Activated CD8-positive, alpha-beta memory T cell treated with anti-CD3 and anti-CD28 coated beads, Interleukin-2, amount 10 ng/mL, durations not matched to agents 7 days and 5 days (primary cell): ENCODE measurements at places on chromosomes 3 and 15. TPM values are rescaled to one million over a fixed set of nuclear protein-coding genes. Genes with fewer than 3 reads are reported as not detected.
A peak's percentile ranks its signal among the peaks of the same experiment; 100 is the strongest.

- no peak overlapping the region for H3K27ac ChIP-seq
- no peak overlapping the region for H3K4me3 ChIP-seq
- H3K27me3 ChIP-seq, result no peaks in the 10 kb centered on the region
- no peak for DNase-seq
- H3K36me3 ChIP-seq, result peaks cover 32% of the 10 kb centered on the region
- H3K4me1 ChIP-seq, result no peaks in the 10 kb centered on the region
These were observed 62.0 kb downstream of the LEO1 start for GRCh38 chr15:51909584-51909983.

- no peak for DNase-seq
- no peak overlapping the region for H3K27ac ChIP-seq
- H3K4me1 ChIP-seq, result peaks cover 9% of the 10 kb centered on the region
- H3K27me3 ChIP-seq, result peaks cover 18% of the 10 kb centered on the region
- no peaks in the 10 kb centered on the region for H3K36me3 ChIP-seq
These were observed 21.7 kb downstream of the CLDN11 start for GRCh38 chr3:170440344-170440743.

PLA2G4E gene
- not detected for total RNA-seq

DNA sequence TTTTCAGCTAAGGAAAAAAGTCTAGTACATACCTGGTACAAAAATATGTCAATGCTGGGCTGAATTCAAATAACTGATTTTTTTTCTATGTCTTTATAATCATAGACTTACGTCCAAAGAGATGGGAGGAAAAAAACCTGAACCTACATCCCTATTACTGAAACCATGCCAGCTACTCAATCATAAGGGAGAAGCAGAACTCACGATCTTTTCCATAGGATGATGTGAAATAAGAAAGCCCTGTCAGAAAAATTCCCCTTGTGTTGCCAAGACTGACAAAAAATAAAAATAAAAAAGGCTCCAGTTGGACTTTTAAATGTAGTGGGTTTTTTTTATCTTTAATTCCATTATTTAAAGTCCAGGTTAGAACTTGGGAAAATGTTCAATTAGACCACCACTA, 3.3 kb downstream of the MSL2 start:
- H3K4me3 ChIP-seq, result peak overlapping the region; percentile 98
- no peak for DNase-seq
- H3K4me1 ChIP-seq, result peaks cover 47% of the 10 kb centered on the region
- peak overlapping the region; percentile 98 for H3K27ac ChIP-seq
- H3K36me3 ChIP-seq, result peaks cover 56% of the 10 kb centered on the region

FANCI gene
- 206 TPM for total RNA-seq

TUSC7 gene
- not detected for total RNA-seq

DNA sequence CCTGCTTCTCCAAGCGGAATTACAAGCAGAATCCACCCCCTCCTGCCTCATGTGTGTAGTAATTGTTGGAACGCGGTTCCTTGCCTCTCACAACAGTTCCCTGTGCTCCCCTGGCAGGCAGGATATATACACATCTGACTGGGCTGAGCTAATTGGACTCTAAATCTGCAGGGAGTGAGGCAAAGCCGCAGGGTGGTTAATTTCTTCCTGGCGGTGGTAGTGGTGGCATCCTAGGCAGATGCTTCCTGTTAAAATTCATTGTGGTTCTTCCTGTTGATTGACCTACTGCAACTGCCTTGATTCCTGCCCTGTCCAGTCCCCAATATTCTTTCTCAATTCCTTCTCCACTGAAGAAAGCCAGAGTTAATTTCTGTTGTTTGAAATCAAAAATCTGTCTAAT, 202.9 kb upstream of the PROK2 start:
- no peak overlapping the region for H3K4me3 ChIP-seq
- no peak for DNase-seq
- peaks cover 11% of the 10 kb centered on the region for H3K36me3 ChIP-seq
- H3K4me1 ChIP-seq, result peaks cover 37% of the 10 kb centered on the region
- H3K27me3 ChIP-seq, result no peaks in the 10 kb centered on the region

DNA sequence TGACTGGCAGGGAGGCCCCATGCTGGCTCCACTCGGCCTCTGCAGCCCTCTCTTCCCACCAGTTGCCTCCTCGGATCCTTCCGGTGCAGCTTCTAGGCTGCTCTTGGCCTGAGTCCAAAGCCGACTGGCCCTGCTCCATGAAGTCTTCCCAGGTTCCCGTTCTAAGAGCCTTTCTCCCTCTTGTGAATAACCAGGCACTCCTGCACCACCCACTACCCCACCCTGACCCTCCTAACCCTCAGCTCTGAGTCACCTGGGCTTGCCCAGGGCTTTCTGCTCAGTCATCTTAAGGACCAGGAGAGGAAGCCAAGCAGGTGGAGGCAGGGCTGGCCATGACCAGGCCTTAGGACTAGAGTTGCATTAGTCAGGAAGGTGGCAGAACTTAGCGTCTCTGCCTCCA, 28.1 kb upstream of the CNBP start:
- H3K27me3 ChIP-seq, result peaks cover 11% of the 10 kb centered on the region
- H3K36me3 ChIP-seq, result no peaks in the 10 kb centered on the region
- H3K27ac ChIP-seq, result no peak overlapping the region
- no peak for DNase-seq
- no peaks in the 10 kb centered on the region for H3K4me1 ChIP-seq
- H3K4me3 ChIP-seq, result no peak overlapping the region

DNA sequence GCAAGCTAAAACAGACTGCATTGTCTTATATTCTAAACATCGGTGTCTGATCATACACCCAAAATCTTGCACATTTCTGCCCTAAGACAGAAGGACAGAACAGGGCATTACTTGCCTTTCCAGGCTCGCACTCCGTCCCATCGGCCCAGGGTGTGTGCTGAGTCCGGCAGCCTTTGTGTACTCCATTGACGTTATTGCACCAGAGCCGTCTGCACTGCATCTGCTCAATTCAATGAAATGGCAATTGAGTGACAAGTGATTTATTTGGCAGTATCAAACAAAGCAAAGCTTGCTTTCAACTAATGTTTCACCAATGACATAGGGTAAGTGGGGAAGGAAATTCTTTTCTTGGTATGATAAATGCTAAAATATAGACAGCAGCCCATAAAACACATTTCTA, 40.0 kb downstream of the ADAMTS9 start:
- H3K27ac ChIP-seq, result no peak overlapping the region
- no peaks in the 10 kb centered on the region for H3K27me3 ChIP-seq
- H3K4me3 ChIP-seq, result no peak overlapping the region
- H3K36me3 ChIP-seq, result no peaks in the 10 kb centered on the region
- no peaks in the 10 kb centered on the region for H3K4me1 ChIP-seq

SLC9A9 gene
- 10.8 TPM for total RNA-seq

GPR149 gene
- total RNA-seq, result not detected

GRCh38 chr3:53806182-53807116, 39.8 kb downstream of the CHDH start:
- no peaks in the 10 kb centered on the region for H3K27me3 ChIP-seq

GOLGA8R gene
- 15.9 TPM for total RNA-seq

GRCh38 chr15:74906067-74906449, 593 bp downstream of the FAM219B start:
- peak overlapping the region; percentile 79 for H3K27ac ChIP-seq
- DNase-seq, result peak; percentile 56
- H3K36me3 ChIP-seq, result peaks cover 25% of the 10 kb centered on the region

GAP43 gene
- total RNA-seq, result not detected

- DNase-seq, result no peak
- H3K4me3 ChIP-seq, result no peak overlapping the region
- H3K27me3 ChIP-seq, result no peaks in the 10 kb centered on the region
- peaks cover 31% of the 10 kb centered on the region for H3K4me1 ChIP-seq
- no peak overlapping the region for H3K27ac ChIP-seq
These were observed 6.0 kb downstream of the IP6K1 start for GRCh38 chr3:49780080-49780974.
